ENCODE measurements at places on chromosomes 7 and 10.

DNA sequence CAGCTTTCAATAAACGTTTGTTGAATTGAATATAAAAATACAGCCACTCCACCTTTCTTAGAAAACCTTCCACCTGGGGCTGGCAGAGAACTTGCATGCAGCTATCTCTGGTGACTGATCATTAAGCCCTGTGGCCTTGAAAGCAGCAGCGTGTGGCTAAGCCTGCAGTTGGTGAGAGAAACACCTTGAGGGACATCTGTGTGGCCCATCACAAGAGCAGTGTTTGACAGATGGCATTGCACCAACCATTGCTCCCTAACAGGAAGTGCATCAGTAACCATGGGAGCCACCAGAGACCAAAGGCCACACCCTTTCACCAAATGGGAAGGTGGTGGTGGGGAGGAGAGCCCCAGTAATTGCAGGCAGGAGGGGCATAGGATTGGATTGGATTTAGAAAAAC lies 22.4 kb downstream of the RHOBTB1 start:
- no peak for DNase-seq

GRCh38 chr10:5833814-5834213 lies 20.6 kb upstream of the GDI2 start:
- no peak for DNase-seq

- DNase-seq = no peak
These were observed 33.2 kb downstream of the PNPLA8 start for GRCh38 chr7:108492742-108493141.

DNA sequence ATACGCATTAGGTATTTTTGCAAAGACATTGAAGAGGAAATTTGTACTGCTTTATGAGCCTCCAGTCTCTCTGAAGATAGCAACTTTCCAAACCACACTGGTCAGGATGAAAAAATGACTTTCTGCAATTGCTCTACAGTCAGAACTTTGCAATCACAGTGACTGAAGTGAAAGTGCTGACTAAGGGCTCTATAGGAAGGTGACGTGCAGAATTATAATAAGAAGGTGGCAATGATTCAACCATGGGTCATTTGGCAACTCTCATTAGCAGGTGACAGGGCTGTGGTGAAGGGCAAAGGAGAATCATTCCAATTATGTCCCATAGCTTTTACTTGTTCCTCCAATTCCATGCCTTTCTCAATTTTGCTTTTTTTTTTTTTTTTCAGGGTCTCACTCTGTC lies 311.0 kb downstream of the ANKRD30A start:
- no peak for DNase-seq

DNA sequence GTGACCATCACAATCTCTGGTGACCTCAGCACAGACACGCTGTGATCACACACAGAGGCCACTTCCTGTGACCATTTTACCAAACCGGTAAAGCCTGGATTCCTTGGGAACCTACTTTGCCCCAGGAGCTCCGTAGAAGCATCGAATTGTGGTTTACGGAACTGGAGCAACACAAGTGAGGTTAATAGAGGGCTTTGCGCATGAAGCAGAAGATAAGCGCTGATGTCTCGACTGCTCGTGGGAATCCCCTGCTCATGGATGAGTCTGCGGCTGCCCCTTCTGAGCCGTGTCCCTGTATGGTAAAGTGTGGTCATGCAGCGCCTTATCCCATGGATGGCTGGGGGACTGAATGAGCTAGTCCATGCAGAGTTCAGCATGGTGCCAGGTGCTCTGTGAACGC lies 53.6 kb downstream of the VIPR2 start:
- no peak for DNase-seq

GRCh38 chr7:96679886-96680285 lies 29.8 kb downstream of the SEM1 start:
- no peak for DNase-seq

GRCh38 chr7:40303996-40304395 lies 169.2 kb downstream of the SUGCT start:
- no peak for DNase-seq

- no peak for DNase-seq
These were observed 272.0 kb upstream of the KLF6 start for GRCh38 chr10:4057021-4057420.

- no peak for DNase-seq
These were observed 405 bp upstream of the ENTPD1 start for GRCh38 chr10:95755511-95756004.

DNA sequence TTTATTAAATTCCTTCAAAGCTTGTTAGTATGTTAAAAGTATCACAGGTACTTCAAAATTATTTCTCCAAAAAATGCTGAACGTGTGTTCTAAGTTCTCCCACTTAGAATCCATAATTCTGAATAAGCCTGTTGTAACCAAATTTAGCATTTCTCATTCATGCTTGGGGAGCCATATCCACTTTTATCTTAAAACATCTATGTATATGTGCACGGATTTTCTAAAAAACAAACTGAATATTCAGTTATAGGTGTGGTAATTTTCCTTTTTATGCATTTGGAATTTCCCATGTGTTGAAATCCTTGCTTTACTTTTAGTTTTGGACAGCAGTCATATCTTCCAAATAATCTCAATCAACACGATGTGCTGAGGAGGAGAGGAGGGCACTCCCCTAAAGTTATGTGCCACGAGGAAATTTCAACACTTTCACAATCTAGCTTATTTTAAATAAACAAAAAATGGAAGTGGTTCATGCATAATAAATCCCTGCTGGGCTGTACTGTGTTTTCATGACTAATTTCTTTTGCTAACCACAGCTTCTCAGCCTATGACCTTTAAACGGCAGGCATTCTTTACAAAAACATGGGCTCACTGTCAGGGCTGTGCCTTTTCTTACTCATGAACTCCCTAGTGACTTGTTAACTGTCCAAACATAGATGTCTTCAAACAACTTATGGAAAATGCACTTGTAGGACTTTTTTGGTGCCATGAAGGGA lies 380.3 kb upstream of the SEMA3C start:
- no peak for DNase-seq

- DNase-seq = no peak
These were observed 138.1 kb upstream of the BTBD16 start for GRCh38 chr10:122132882-122133565.

- DNase-seq = no peak
These were observed 234.5 kb downstream of the SORCS3 start for GRCh38 chr10:104875561-104875960.

- DNase-seq = no peak
These were observed 4.9 kb upstream of the CAMK2B start for GRCh38 chr7:44330331-44330730.

DNA sequence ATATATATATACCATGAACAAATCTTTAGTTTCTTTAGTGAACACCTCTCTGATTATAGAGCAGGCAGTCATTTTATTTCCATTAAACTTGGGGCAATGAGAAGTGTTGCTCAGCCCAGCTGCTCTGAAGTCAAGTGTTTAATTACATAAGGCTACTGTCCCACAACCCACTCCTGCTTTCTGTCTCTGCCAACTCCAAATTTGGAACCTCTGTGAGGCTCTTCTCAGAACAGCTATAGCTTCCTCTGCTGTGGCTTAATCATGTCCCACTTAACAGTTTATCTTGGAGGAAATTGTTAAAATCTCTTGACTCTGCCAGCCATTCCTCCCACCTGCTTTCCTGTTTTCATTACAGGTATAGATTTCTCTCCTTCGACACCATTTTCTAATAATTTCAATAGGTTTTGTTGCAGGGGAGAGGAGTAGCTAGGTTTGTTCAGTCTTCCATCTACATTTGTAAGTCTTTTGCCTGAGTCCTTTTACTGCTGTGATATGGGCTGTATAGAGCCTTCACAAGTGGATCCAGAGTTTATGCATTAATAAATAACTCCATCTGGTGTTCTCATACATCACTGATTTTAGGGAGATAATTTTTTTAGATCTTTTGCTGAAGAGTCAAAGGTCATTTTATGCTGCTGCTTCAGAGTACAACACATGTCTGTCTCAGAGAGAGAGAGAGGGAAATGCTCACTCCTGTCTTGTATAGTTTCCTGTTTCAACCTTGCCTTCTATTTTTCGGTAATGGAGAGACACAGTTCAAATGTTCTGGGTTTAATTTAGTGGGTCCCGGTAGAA lies 170.4 kb downstream of the WNT2 start:
- no peak for DNase-seq

DNA sequence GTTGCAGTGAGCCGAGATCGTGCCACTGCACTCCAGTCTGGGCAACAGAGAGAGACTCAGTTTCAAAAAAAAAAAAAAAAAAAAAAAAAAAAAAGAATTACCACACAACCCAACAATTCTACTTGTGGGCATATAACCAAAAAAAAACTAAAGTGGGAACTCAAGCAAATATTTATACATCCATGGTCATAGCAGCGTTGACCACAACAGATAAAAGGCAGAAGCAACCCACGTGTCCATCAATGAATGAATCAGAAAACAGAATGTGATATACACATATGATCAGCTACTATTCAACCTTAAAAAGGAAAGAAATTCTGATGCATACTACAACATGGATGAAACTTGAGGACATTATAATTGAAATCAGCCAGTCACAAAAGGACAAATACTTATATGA lies 179.3 kb upstream of the NEBL start:
- no peak for DNase-seq

DNA sequence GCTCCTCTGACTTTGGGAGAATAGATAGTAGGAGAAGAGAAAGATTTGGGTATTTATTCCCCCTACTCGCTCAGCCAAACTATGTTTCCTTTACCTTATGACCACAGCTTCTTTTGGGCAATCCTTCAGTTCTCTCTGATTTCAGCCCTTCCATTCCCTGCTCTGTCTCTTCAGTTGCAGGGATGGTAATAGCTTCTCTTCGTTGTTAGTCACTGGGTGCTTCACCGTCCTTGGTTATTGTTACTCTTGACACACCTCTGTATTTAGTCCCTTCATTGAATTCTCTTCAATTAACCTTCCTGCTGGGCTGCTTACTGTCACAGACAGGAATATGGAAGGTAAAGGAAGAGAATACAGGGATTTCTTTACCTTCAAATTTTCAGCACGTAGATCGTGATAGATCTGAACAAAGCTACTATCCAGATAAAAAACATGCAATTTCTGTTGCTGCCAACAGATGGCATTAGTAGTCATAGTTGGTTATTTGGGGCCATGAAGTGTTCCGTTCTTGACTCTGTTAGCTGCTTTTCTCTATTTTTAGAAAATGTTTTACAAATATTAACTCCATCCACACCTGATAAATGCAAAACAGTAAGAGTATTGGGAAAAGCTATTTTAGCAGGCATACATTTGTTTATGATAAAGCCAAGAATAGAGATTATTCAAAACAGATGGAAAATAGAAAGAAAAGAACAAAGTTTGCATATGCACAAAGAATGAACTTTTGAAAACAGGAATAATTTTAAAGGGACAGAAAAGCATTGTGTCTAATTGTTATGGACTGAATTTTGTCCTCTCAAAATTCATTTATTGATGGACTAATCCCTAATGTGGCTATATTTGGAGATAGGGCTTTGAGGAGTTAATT lies 14.0 kb upstream of the PTTG1IP2 start:
- DNase-seq = no peak

DNA sequence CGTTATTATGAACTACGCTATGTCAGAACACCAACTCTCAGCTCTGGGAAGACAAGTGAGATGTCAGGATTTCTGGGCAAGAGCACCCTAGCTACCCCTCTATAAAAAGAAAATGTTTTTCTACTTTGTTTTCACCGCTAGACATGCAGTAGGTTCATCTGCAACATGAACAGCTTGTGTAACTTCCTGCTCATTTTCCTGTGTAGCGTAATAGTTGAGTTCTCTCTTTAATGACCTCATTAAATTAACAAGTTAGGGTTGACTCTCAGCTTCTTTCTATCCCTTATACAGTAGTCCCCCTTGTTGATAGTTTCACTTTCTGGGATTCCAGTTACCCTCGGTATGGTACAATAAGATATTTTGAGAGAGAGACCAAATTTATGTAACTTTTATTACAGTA lies 329.4 kb upstream of the ZNF32 start:
- DNase-seq = no peak

Measured in stimulated activated CD4-positive, alpha-beta T cell treated with anti-CD3 and anti-CD28 coated beads, Interleukin-15, amount 100 ng/mL, for 1 hour (primary cell).